ENCODE measurements at places on chromosomes 1 and 21.

GRCh38 chr1:67051196-67051595 is 2.8 kb downstream of the SLC35D1 start:
- no peak for DNase-seq

DNA sequence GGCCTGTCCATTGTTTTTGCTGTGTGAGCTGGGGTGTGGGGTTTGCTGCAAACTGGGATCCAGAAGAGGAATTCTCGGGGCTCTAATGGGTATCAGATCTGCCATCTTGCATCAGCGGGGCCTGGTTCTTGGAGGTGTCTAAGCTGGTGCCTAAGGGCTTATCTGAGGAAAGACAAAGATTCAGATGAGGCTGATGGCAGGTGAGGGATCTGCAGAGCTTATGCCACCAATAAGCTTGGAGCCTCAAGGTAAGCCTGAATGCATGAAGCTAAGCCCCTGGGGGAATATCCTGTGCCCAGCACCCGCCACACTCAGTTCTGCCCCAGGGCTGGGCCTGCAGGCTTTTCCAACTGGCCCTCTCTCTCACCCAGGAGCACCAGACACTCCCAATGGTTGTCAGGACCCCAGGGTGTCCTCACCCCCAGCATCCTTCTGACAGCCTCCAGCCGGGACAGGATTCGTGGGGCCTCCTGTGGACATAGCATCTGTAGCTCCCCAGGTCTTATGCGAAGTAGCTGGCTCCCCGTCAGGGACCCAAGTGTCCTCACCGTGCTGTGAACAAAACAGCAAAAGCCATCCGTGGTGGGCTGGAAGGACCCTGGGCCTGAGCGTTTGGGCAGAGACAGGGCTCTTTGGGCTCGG is 9.5 kb upstream of the GSTM3 start:
- no peak for DNase-seq

- DNase-seq, result no peak
These were observed 179.3 kb downstream of the SEC16B start for GRCh38 chr1:177790566-177790965.

DNA sequence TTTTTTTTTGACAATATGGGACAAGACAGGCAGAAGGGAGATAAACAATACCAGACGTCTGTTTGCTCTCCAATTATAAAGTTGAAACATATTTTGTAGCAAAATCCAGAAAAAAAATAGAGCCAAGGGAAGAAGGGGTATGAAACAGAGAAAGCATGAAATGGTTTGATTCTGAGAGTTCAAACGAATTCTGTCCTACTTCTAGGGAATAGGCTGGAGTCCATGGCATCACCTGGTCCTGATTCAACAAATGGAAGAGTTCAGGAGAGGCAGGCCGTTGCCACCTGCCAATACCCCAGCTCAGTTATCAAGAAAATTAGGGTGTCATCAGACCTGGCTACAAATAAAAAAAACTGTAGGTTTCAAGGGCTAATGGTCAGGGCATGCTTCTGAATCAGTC is 71.8 kb downstream of the CLSTN1 start:
- DNase-seq, result no peak

DNA sequence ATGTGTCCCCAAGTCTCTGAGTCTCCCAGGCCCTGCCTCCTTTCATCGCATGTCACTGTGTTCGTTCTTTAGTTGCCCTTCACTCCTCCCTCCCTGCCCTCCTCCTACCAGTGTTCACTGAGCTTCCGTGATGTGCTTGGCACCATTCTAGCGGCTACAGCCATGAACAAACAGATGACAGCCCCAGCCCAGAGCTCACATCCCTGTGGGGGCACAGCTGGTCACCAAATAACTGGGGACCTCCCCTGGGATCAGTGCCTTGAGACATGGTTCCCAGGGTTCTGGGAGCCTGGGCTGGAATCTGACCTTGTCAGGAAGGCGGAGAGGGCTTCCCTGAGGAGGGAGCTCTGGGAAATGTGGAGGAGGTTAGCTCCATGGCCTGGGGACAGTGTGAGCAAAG is 320.7 kb downstream of the PTPRU start:
- no peak for DNase-seq

- DNase-seq, result no peak
These were observed 14.7 kb downstream of the CR1L start for GRCh38 chr1:207659545-207660153.

- no peak for DNase-seq
These were observed 231.2 kb upstream of the LYPLAL1 start for GRCh38 chr1:218942431-218942830.

DNA sequence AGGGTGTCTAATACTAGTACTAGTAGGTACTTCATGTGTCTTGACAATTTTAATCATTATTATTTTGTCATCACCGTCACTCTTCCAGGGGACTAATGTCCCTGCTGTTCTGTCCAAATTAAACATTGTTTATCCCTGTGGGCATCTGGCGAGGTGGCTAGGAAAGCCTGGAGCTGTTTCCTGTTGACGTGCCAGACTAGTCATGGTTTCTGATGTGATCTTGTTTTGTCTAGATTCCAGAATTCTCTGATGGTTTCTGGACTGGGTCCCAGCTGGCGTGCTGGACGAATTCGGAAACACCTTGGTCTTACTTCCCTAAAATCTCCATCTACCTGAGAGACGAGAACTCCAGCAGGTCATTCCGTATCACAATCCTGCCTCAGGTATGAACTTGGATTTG is 66.1 kb upstream of the FAM3B start:
- DNase-seq, result no peak

- no peak for DNase-seq
These were observed 8.8 kb downstream of the PADI1 start for GRCh38 chr1:17213782-17214148.

DNA sequence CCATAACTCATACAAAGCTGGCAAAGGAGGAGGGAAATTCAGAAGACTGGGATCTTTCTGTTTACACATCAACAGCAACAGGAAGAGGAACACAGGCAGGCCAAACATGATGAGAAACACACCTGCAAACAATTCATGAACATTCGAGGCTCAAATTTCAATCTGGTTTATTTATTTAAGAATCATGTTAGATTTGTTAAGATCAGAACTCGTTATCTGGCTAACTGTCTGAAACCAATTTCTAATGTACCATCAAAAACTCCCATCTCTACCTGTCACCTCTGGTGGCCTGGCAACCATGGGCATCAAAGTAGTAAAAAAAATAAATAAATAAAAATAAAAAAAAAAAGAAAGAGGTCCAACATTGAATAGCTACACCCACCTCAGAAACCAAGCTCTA is 9.8 kb downstream of the LBR start:
- no peak for DNase-seq

Data from stimulated activated CD8-positive, alpha-beta memory T cell treated with anti-CD3 and anti-CD28 coated beads, Interleukin-7, amount 100 ng/mL, for 4 hours (primary cell).